ENCODE measurements at places on chromosomes 3 and 15. TPM values are rescaled to one million over a fixed set of nuclear protein-coding genes. Genes with fewer than 3 reads are reported as not detected.

GRCh38 chr15:64825431-64826294 is at the start of gene PIF1:
PIF1 (minus strand) TSS chr15:64825647; CDS start chr15:64824335, 1,312 bp downstream.
- DNase-seq = peak; percentile 93

- DNase-seq = no peak
Measured at GRCh38 chr3:197458179-197458707, 97.5 kb downstream of the BDH1 start.

DNA sequence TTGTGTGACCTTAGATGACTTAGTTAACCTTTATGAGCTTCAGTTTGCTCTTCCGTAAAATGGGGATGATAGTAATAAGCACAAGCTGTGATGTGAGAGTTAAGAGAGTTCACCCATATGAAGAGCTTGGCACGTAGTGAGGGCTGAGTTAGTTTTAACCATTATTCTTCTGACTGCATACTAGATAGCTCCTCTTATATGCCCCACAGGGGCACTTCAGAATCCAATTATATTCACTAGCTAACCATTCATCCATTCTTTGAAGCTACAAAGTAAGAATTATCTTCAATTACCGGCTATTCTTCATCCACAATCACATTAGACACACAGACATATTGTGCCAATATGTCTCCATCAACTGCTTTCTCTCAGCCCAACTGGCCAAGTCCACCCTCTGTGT is 159.0 kb upstream of the STT3B start:
- no peak for DNase-seq

- no peak for DNase-seq
Measured at GRCh38 chr3:58090351-58090750, 82.1 kb downstream of the FLNB start.

DNA sequence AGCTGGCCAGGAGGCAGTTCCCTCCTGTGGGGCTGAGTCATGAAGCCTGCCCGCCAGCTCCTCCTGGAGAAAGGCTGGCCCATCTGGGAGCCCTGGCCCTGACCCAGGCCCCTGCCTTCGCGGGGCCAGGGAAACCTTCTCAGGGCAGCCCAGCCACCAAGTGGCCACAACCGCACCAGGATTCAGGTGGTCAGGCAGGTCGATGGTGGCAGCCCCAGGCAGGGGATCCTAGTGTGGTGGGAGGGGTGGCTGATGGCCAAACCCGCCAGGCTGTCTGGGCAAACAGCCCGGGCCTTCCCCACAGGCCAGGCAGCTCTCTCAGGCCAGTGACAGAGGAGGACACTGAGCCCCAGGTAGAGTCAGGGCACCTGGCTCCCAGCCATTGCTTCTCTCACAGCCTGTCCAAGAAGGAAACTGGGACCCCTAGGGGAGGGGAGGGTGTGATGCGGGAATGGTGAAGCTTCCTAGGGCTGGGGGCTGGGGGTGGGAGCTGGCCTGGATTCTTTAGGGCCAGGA is 1.2 kb downstream of the TWF2 start:
- DNase-seq = peak; percentile 90

GRCh38 chr15:39181940-39182339 is 398.9 kb upstream of the THBS1 start:
- no peak for DNase-seq

GRCh38 chr3:42711491-42712343 is 9.1 kb upstream of the HHATL start:
- no peak for DNase-seq

DNA sequence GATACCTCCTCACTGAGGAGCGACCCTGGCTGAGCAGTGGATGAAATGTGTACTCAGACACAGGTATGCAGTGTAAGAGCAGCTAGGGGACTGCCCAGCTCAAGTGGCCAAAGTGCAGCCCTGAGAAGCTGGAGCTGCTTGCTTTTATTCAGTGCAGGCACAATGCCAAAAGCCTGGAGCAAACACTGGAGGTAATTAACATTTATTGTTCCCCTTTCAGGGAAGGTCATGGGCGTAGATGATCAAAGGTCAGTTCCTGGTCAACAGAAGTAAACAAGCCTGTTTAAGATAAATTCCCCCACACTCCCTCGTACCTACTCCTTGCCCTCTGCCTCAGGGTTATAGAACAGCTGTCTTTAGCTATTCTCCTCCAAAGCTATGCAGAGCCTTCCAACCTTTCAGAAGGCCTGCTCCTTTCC is 17.5 kb downstream of the PLA2G4F start:
- DNase-seq = no peak

DNA sequence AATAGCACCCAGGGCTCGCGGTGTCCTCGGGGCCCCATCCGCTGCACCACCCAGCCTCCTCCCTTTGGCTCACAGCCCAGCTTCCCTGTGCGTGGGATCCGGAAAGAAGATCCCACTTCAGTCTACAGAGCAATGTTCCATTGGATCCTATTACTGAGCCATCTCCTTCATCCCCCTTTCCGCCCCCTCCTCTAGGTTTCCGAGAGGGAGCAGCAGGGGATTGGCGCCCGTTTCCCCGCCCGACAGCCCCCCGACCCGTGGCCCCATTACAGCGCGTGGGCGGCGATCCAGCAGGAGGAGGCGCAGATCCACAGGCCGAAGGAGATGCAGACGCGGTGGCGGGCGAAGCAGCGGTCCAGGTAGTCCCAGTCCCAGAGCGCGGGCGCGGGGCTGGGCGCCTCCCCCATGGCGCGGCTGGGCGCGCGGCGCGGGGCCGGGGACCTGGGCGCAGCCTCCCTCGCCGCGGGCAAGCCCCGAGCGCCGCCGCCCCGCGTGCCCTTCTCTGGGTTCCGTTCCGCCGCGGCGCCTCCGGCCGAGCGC is 340 bp downstream of the TMEM44 start:
- peak; percentile 59 for DNase-seq

- DNase-seq = no peak
Measured at GRCh38 chr3:54897028-54897711, 30.7 kb downstream of the LRTM1 start.

- DNase-seq = peak; percentile 66
Measured at GRCh38 chr15:83092309-83092976, 15.0 kb upstream of the TM6SF1 start.

GRCh38 chr3:27986234-27986879 is 255.1 kb upstream of the CMC1 start:
- no peak for DNase-seq

- no peak for DNase-seq
Measured at GRCh38 chr3:107082527-107082926, 294.7 kb upstream of the CCDC54 start.

The NR2E3 gene
- not detected for total RNA-seq

The HESX1 gene
- total RNA-seq = 0.71 TPM

The HRG gene
- total RNA-seq = not detected

The GAP43 gene
- total RNA-seq = 2.6 TPM

The GOLGA6L7 gene
- total RNA-seq = not detected

The CYP1A2 gene
- total RNA-seq = not detected
